AG08395 (cell line): ENCODE measurements at places on chromosomes 3 and 15.

DNA sequence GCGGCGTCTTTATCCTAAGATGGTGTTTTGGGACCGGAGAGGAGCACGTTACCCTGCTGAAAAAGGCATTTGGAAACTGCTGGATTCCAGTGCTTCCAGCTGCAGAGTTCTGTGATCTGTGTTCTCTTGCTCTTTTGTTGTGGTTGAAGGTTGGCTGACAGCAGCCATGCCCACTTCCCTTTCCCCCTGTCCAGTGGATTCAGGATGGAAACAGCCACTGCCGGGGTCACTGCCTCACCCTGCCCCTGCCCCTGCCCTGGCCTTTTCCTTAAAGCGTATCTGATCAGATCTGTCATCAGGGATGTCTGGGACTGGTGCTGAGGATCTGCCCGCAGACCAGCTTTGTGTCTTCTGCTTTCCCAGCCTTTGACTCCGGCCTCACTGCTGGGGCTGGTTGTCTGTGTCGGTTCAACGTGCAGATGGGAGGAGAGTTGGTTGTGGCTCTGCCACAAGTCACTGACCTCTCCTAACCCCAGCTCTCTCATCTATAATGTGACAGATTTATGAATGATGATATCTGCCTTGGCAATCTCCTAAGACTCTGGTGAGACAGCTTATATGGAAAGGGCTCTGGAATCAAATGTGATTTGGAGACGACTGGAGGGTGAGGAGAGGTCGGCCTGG lies 219.4 kb upstream of the BHLHE40 start:
- DNase-seq: no peak

GRCh38 chr3:161082063-161082462 lies 23.1 kb downstream of the B3GALNT1 start:
- no peak for DNase-seq

DNA sequence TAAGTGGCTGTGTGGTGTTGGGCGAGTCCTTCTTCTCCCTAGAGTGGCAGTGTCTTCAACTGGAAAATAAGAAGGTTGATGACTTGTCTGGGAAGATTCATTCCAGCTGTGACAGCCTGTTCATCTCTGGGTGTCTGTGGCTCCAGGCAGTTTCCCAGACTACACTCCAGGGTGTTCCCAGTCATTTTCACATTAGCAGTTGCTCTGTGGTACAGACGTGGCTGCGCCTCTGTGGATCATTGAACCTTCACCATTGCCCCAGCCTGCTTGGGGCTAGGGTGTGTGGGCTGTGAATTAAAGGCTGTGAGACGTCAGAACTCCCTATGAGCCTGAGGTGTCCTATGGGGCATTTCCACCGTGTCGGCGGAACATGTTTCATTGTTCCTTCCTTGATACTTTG lies 239.6 kb upstream of the NR2E3 start:
- DNase-seq: no peak

DNA sequence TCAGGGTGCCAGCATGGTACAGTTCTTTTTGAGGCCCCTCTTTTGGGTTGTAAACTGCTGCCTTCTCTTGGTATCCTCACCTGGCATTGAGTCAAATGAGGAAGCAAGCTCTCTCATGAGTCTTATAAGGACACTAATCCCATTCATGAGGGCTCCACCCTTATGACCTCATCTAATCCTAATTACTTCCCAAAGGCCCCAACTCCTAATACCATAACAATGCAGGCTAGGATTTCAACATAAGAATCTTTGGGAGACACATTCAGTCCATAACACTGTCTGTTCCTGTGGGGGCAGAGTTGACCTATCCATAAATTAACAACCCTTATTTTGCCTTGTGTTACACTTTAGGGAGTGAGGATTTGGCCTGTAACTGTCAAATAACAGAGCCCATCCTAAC lies 278.3 kb downstream of the LRTM1 start:
- no peak for DNase-seq

DNA sequence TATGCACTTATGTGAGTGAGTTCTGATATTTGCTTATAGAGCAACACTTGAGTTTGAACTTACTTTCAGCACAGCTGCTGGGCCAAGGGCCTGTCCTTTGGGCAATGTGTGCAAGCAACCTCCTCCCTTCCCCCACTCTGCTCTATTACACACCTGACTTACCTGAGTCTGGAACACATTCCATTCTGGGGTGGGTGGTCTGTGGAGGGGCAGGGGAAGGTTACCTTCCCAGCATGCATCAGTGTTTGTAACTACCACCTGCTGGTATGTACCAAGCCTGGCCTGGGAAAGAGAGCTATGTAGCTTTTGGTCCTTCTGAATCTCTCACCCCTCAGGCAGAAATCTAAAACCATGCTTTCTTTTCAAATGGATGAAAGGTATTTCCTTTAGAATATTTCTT lies 103.0 kb downstream of the ISL2 start:
- DNase-seq: no peak

DNA sequence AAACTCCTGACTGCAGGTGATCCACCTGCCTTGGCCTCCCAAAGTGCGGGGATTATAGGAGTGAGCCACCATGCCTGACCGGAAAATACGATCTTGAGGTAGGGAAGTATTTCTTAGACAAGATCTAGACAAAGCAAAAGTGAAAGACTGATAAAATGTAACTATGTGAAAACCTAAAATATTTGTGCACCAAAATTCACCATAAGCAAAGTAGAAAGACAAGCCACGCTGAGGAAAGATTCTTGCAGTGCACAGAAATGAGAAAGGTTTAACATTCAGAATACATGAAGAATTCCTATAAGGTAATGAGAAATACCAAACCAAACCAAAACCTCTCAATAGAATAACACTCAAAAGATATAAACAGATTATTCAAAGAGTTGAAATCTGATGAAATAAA lies 35.7 kb downstream of the SYNM start:
- no peak for DNase-seq

- peak; percentile 44 for DNase-seq
These were observed 263.5 kb upstream of the RASGRP1 start for GRCh38 chr15:38828031-38828532.

GRCh38 chr3:195587824-195588223 lies 4.1 kb upstream of the APOD start:
- no peak for DNase-seq

- DNase-seq: no peak
These were observed 678.1 kb downstream of the MCTP2 start for GRCh38 chr15:94909510-94909909.

- DNase-seq: no peak
These were observed 199.3 kb downstream of the GAP43 start for GRCh38 chr3:115822579-115822978.
